Activated CD8-positive, alpha-beta T cell treated with anti-CD3 and anti-CD28 coated beads for 36 hours (primary cell): ENCODE measurements at places on chromosomes 3 and 15. TPM values are rescaled to one million over a fixed set of nuclear protein-coding genes. Genes with fewer than 3 reads are reported as not detected.
A peak's percentile ranks its signal among the peaks of the same experiment; 100 is the strongest.

POTEB gene
- total RNA-seq, result not detected

COMMD2 gene
- total RNA-seq, result 31.0 TPM

OXTR gene
- 1.1 TPM for total RNA-seq

SPINK8 gene
- total RNA-seq, result not detected

SUMF1 gene
- total RNA-seq, result 6.4 TPM

POU1F1 gene
- total RNA-seq, result not detected

SERINC4 gene
- not detected for total RNA-seq

DNASE1L3 gene
- total RNA-seq, result not detected

EFCC1 gene
- total RNA-seq, result 0.16 TPM

ZDHHC23 gene
- 2.7 TPM for total RNA-seq

GOLGA6D gene
- not detected for total RNA-seq

NEK10 gene
- total RNA-seq, result 0.29 TPM

PPP1R14D gene
- total RNA-seq, result not detected

GRCh38 chr3:161798016-161798415 is 301.4 kb downstream of the OTOL1 start:
- DNase-seq, result no peak

DNA sequence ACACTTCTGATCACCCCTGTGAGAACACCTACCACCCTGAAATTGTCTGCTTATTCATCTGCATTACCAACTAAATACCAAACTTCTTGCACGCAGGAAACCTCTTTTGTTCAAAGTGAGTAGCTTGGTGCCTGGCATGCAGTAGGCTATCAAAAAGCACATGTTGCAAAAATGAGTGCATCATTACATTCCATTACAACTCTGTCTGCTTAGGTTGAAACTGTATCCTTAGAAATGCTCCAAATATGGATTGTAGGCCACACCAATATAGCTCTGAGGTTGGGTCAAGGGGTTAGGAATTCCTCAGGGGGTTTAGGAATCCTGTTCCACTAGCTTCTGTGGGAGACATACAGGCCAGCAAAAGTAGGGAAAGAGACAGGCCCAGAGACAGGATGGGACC is 107.2 kb downstream of the THRB start:
- DNase-seq, result no peak

GRCh38 chr15:85116066-85116465 is 134.4 kb downstream of the PDE8A start:
- DNase-seq, result no peak

DNA sequence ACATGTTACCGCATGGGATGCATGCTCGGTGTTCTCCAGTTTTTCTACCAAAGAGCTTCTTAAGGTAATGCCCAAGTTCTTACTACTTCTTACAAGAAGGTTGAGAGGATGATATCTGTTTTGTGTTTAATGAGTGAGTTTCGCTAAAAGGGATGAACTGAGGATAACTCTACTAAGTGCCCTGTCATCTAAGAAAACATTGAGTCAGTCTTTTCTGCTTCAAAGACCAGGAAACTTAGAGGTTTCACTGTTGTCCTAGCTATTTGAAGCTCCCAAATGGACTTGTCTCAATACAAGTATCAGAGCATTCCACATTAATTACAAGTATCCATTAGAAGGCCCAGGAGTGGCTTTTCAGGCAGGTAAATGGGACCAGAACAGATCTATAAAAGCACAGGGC is 296.2 kb downstream of the KBTBD8 start:
- no peak for DNase-seq

- no peak for DNase-seq
These were observed 23.3 kb downstream of the CTSH start for GRCh38 chr15:78921517-78921916.

- no peak for DNase-seq
These were observed 47.9 kb downstream of the SEMA3G start for GRCh38 chr3:52396907-52397591.

GRCh38 chr3:178439504-178439903 is 96.7 kb upstream of the KCNMB2 start:
- no peak for DNase-seq

- peak; percentile 65 for DNase-seq
These were observed 6.7 kb downstream of the CA12 start for GRCh38 chr15:63374686-63375520.

DNA sequence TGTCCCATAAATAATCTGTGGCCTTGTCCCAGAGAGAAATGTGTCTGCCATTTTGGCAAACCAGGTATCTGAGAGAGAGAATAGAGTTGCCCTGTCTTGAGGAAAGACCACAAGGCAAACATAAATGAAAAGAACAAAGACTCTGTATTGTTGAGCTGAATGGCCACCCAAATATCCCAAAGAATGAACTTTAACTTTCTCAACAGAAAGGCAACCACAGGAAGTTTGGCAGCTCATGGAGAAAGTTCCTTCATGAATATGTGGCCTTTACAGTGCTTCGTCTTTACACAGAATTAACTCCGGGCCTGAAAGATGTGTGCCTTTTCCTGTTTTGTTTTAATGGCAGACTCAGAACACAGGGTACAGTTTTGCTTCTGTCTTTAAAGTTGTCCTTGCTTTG is 41.4 kb upstream of the THBS1 start:
- no peak for DNase-seq

DNA sequence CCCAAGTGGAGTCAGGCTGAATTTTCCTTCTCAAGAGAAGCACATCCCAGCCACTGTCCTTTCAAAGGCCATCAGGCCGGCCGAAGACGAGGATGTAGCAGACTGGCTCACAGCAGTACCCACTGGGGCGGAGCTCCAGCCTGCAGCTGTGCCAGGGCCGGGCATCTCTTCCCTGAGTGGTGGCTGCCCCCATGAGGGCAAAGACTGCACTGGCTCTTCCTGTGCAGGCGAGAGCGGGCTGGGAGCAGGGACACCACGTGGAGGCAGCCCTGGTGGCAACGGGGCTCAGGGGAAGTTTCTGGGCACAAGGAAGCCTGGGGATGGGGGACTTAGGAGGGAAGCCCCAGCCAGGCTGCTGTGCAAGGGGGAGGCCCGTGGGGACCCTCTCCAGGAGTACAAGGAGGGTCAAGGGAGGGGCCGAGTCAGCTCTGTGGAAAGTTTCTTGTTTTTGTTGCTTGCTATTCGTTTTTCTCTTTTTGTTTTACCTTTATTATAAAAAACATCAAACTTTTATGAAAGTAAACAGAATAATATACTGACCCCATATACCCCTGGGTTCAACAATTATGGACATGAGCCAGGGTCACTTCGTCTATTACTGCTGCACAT is 66.1 kb downstream of the RPN1 start:
- DNase-seq, result peak; percentile 72

GRCh38 chr3:53792866-53793265 is 53.4 kb downstream of the CHDH start:
- no peak for DNase-seq

DNA sequence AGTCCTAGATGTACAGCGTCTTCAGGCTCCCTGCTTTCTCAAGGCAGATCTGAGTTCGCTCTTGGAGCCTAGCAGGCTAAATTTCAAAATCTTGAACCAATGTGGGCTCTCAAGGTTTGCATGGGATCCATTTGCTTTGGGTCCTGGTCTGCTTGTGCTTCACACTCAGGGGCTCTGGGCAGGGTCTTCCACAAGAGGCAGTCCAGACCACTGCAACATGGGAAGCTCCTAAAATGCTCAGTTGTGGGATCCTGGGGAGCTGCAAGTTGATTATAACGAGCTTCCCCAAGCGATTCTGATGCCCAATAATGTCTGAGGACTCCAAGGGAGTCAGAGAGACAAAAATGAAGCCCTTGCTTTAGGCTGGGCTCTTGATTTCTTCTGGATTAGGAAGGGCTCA is 6.7 kb downstream of the NUTM1 start:
- no peak for DNase-seq

DNA sequence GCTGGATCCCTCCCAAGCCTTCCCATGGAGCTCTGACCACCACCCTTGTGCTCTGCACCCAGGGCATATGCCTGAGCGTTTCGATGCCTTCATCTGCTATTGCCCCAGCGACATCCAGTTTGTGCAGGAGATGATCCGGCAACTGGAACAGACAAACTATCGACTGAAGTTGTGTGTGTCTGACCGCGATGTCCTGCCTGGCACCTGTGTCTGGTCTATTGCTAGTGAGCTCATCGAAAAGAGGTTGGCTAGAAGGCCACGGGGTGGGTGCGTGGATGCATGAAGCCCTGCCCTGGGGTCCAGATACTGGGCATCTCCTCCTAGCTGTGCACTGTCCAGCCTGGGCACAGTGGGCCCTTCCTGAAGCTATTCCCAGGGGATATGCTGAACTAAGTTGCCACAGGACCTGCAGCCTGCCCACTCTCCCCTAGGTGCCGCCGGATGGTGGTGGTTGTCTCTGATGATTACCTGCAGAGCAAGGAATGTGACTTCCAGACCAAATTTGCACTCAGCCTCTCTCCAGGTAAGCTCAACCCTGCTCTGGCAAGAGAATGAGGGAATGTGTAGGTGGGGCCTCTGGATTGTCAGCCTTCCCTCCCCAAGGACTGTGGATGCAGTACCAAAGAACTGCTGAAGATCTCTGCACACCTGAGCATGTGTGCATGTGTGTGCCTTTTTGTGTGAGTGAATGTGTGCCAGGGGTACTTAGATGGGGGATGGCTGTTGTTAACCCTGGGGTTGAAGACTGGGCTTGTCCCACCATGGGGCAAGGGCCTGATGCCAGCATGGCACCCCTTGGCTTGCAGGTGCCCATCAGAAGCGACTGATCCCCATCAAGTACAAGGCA is 2.1 kb downstream of the MYD88 start:
- DNase-seq, result no peak

- peak; percentile 59 for DNase-seq
These were observed 67.8 kb downstream of the UBP1 start for GRCh38 chr3:33372218-33373081.

- no peak for DNase-seq
These were observed 59.2 kb upstream of the OSBPL11 start for GRCh38 chr3:125654526-125654925.

DNA sequence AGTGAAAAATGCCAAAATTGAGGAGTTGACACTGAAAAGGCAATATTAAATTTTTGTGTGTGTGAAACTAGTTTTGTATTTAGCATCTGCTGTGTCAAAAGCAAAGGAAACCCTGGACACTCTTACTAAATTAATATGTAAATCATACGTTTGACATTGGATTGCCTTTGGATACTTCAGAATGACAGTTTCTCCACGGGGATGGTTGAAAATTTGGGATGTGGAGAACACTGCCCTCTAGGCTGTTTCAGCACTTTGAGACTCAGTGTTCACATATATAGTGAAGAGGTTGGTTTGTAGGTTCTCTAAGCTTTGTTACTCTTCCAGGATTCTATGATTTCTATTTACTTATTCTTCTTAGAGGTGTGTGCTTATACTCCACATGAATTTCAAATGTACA is 3.0 kb downstream of the ROBO2 start:
- DNase-seq, result no peak

- DNase-seq, result no peak
These were observed 413.5 kb downstream of the CNTN3 start for GRCh38 chr3:74200952-74201351.

- DNase-seq, result no peak
These were observed 20.3 kb upstream of the UACA start for GRCh38 chr15:70783610-70784022.

DNA sequence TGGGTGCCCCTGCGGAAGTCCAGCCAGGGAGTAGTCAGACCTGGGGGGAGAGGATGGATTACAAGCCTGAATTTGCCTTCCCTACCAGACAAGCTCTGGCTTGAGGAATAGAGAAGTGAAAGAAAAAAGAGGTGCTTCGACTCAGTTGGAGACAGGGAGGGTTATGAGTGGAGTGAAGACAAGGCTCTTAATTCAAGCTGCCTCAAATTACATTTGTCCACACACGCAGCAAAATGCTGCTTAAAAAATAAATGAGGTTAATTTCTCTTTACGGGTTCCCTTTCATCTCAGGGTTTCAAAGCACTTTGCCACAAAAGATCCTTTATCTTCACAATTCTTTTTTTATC is 49.0 kb upstream of the SLC4A7 start:
- DNase-seq, result no peak

- DNase-seq, result peak; percentile 35
These were observed 14.0 kb downstream of the AAGAB start for GRCh38 chr15:67240235-67241131.

DNA sequence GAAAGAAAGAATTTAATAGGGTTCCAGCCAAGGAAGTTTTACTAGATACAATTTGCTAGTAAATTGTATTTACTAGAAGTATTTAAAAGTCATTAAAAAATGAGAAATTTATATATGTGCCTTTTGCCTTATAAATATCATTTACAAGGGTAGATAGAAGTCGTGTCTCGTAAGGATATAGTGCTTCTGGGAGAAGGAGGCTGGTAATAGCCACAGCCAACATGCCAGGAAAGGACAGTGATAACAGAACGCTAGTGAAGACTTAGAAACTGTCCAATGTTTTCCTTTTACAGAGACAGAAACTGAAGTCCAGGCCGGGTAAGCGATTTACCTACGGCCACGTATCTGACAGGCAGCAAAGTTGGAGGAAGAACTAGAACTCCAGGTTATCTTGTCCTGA is 113.5 kb upstream of the LRRN1 start:
- no peak for DNase-seq

DNA sequence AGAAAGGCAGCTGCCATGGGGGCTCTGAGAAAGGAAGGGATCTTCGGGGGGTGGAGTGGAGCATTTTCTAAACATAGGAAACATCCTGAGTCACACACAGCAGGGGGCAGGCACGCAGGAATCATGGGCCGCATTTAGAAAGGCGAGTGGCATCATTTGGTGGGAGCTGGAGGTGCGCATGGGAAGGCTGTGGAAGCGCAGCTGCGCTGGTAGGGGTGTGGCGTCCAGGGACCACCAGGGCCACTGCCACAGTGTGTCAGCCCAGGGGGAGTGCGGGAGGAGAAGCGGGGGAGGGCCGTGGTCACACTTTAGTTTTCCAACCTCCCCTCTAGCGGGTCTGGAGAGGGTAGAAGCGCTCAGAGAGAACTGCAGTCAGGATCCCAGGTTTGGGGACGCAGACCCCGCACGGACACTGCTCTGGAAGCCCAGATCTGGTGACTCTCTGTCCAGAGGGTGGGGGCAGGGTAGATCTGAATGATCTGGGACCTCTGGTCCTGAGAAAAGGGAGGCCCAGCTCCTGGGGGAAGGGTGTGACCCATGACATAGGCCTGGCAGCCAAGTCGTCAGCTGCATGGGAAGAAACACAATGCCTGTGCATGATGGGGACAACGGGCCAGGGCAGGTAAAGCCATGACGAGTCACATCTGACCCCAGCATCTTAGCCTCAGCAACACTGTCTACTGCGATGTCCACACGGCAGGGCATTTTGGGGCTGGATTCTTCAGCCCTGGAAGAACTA is 88.0 kb upstream of the IQSEC1 start:
- DNase-seq, result no peak

GRCh38 chr3:52006017-52006819 is 10.5 kb upstream of the RPL29 start:
- DNase-seq, result no peak

GRCh38 chr3:141401573-141402475 is 33.5 kb downstream of the ZBTB38 start:
- peak; percentile 53 for DNase-seq

- DNase-seq, result no peak
These were observed 81.1 kb upstream of the MYZAP start for GRCh38 chr15:57510647-57511046.

DNA sequence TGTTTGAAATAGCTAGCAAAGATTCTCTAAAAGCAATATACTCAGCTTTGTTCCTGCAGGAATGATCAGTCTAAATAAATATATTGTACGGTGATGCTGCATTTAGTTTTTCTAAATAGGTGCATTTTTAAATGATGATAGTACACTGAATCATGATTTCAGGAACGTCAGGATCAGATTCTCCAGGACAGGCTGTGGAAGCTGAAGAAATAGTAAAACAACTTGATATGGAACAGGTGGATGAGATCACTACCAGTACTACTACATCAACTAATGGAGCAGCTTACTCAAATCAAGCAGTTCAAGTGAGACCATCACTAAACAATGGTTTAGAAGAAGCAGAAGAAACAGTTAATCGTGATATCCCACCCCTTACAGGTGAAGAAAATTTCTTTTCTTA is 46.3 kb upstream of the EIF3J start:
- DNase-seq, result no peak
